ENCODE measurements at places on chromosomes 6 and 20.

- no peak for DNase-seq
Measured at GRCh38 chr6:111767752-111768430, 105.4 kb downstream of the FYN start.

- DNase-seq, result no peak
Measured at GRCh38 chr20:16947479-16947878, 199.3 kb downstream of the OTOR start.

GRCh38 chr6:130240232-130240631 is 17.5 kb upstream of the SAMD3 start:
- DNase-seq, result peak; percentile 84

DNA sequence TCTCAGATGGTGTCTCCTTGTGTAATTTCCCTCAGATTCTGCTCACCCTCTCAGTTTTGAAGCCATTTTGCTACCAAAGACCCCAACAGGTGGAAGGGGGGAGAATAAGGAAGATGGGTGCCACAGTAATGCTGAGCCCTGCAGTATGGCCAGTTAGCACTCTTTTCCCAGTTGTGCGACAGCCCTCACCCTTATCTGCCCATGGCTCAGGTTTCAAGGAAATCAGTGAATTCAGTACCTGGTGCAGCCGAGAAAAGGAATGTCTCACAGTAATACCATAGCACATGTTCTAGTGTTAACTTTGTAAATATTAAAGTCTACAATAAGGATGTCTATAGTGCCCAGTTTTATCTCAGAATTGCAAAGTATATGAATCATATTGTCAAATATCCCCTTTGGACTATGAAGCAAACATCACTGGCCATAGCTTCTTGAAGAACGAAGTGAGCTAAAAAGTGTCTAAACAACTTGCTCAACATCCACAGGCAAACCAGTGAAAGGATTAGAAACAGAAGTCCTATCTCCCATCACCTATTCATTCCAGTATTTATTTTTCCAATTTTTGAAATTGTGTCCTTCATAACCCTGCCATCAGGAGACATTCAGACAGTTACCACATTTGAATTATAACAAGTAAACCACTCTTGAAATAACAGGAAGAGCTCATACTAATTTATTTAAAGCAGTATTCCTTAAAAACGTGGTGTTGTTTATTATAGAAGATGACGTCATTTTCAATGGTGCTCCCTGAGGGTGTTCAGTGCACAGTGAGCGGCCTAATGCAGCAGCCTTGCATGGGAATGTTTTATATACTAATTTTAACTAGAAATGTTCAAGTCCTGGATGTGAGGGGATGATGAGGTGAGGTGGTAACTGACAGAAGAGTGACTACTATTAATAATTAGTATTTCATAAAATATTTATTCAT is 366.2 kb downstream of the TFAP2A start:
- no peak for DNase-seq

- no peak for DNase-seq
Measured at GRCh38 chr6:52550014-52550575, 26.8 kb downstream of the TRAM2 start.

GRCh38 chr6:163712566-163712961 is 298.0 kb downstream of the QKI start:
- no peak for DNase-seq
